ENCODE measurements at places on chromosomes 2 and 18. TPM values are rescaled to one million over a fixed set of nuclear protein-coding genes. Genes with fewer than 3 reads are reported as not detected.
A peak's percentile ranks its signal among the peaks of the same experiment; 100 is the strongest.

DNA sequence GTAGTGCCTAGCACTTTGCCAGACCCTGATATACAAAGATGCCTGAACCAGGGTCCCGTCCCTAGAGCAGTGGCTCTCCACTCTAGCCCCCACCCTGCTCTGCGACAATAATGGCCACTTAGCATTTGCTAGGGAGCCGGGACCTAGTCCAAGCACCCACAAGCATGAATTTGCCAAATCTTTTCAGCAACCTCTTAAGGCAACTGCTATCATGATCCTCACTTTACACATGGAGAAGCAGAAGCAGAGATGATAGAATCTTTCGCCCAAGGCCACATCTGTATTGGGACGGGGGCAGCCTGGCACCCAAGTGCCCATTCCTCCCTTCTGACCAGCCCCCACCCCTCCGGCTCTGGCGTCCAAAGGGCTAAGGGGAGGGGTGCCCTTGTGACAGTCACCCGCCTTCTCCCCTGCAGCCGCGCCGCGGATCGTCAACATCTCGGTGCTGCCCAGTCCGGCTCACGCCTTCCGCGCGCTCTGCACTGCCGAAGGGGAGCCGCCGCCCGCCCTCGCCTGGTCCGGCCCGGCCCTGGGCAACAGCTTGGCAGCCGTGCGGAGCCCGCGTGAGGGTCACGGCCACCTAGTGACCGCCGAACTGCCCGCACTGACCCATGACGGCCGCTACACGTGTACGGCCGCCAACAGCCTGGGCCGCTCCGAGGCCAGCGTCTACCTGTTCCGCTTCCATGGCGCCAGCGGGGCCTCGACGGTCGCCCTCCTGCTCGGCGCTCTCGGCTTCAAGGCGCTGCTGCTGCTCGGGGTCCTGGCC lies 13.0 kb downstream of the SIGLEC15 start:
- no peak for DNase-seq

ACADL gene
- total RNA-seq, result not detected

DNA sequence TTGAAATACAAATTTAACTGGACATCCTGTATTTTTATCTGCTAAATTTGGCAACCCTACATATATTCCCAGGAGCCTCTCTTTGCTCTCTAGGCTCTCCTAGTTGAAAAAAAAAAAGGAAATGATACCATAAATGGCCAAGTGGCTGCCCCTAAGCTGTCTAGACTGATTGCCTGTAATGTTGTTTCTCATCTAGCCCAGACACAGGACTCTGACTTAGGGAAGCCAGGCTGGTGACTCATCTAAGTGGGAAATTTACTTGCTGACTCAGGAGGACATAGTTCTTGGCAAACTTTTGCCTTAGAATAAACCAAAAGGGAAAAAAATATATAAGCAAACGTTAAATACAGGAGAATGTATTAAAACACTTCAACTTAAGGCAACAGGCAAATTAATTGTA lies 14.6 kb upstream of the ITGAV start:
- peak; percentile 24 for DNase-seq

DNA sequence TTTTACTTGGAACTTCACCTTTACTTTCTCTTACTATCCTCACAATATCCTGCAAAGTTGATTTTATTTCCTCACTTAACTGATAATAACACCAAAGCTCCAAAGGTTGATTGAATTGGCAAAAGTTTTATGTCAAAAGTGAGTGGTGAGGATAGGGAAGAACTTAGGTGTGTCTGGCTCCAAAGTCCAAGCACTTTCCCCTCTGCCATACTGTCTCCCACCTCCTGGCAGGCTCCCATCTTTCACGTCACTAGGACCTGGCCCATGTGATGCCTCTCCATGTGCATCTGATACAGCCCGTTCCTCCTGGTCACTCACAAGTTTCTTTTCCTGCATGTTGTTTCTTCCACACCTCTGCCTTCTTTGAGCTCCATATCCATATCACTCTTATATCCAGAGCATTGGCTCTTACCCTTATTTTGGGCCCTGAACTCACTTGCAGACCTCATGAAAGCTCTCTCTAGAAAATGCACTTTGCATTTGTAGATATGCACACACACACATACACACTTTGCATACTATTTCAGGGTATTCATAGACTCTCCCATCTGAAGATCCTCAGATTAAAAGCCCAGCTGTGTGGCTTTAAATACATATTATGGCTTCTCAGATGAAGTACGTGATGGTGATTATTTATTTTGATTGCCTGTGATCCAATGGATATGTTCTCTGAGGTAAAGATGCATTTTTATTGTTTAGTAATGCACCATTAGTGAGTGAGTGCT lies 12.3 kb downstream of the MEP1B start:
- peak; percentile 95 for DNase-seq

GRCh38 chr2:239596253-239596652 lies 195.4 kb upstream of the HDAC4 start:
- DNase-seq, result peak; percentile 10

RUFY4 gene
- total RNA-seq, result not detected

GRCh38 chr2:100767810-100768806 lies 51.8 kb upstream of the NPAS2 start:
- DNase-seq, result no peak

- no peak for DNase-seq
Observed at GRCh38 chr18:44743631-44744030, 62.9 kb downstream of the SETBP1 start.

GRCh38 chr18:8106603-8107002 lies 502.6 kb upstream of the RAB12 start:
- DNase-seq, result no peak

GRCh38 chr2:9247786-9248185 lies 41.2 kb downstream of the ASAP2 start:
- DNase-seq, result peak; percentile 80
